ENCODE measurements at places on chromosomes 5 and 9.

GRCh38 chr5:160105686-160106360 is 13.4 kb downstream of the PWWP2A start:
- peak overlapping the region; percentile 62 for H3K27ac ChIP-seq
- H3K27me3 ChIP-seq, result no peaks in the 10 kb centered on the region
- peaks cover 5% of the 10 kb centered on the region for H3K4me1 ChIP-seq

- peak; percentile 75 for DNase-seq
- H3K4me1 ChIP-seq, result peaks cover 22% of the 10 kb centered on the region
- H3K36me3 ChIP-seq, result no peaks in the 10 kb centered on the region
- peaks cover 38% of the 10 kb centered on the region for H3K27me3 ChIP-seq
Observed at GRCh38 chr9:89603767-89604665, 796 bp upstream of the GADD45G start.

GRCh38 chr5:23007236-23007635 is 154.1 kb upstream of the CDH12 start:
- no peaks in the 10 kb centered on the region for H3K36me3 ChIP-seq
- no peaks in the 10 kb centered on the region for H3K27me3 ChIP-seq
- no peaks in the 10 kb centered on the region for H3K4me1 ChIP-seq
- H3K4me3 ChIP-seq, result no peak overlapping the region

GRCh38 chr9:83445703-83446265 is 92.4 kb downstream of the FRMD3 start:
- no peaks in the 10 kb centered on the region for H3K27me3 ChIP-seq
- peak overlapping the region; percentile 67 for H3K27ac ChIP-seq
- no peak overlapping the region for H3K4me3 ChIP-seq
- H3K4me1 ChIP-seq, result peaks cover 2% of the 10 kb centered on the region
- no peaks in the 10 kb centered on the region for H3K36me3 ChIP-seq

- H3K27ac ChIP-seq, result no peak overlapping the region
- H3K36me3 ChIP-seq, result no peaks in the 10 kb centered on the region
- no peak for DNase-seq
- H3K27me3 ChIP-seq, result peaks cover 6% of the 10 kb centered on the region
- H3K4me3 ChIP-seq, result no peak overlapping the region
Observed at GRCh38 chr9:93169444-93169843, 14.5 kb upstream of the WNK2 start.

DNA sequence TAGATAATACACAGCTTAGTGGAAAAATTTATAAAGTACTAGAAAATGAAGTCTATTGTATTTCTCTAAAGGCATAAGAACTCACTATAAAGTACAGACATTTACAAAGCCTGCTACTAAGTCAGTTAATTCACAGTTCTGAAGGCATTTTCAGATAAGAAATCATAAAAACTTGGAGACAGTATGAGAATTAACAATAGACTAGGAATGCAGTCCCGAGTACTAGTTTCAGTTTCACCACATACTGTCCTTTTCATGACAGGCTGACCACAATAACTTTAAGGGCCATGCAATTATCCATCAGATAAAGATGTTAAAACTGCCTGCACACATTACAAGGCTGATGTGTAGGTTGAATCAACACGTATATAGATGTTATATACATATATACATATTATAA is 362.6 kb upstream of the SMC2 start:
- no peak for DNase-seq
- H3K27ac ChIP-seq, result no peak overlapping the region
- no peaks in the 10 kb centered on the region for H3K36me3 ChIP-seq
- no peak overlapping the region for H3K4me3 ChIP-seq

GRCh38 chr9:136481558-136481957 is 1.3 kb downstream of the SEC16A start:
- H3K4me1 ChIP-seq, result peaks cover 25% of the 10 kb centered on the region
- DNase-seq, result no peak
- peak overlapping the region; percentile 96 for H3K4me3 ChIP-seq
- peak overlapping the region; percentile 93 for H3K27ac ChIP-seq
- H3K36me3 ChIP-seq, result peaks cover 1% of the 10 kb centered on the region

- H3K27ac ChIP-seq, result no peak overlapping the region
- no peaks in the 10 kb centered on the region for H3K27me3 ChIP-seq
- peaks cover 10% of the 10 kb centered on the region for H3K4me1 ChIP-seq
Observed at GRCh38 chr5:164058621-164059020, 553.2 kb downstream of the MAT2B start.

DNA sequence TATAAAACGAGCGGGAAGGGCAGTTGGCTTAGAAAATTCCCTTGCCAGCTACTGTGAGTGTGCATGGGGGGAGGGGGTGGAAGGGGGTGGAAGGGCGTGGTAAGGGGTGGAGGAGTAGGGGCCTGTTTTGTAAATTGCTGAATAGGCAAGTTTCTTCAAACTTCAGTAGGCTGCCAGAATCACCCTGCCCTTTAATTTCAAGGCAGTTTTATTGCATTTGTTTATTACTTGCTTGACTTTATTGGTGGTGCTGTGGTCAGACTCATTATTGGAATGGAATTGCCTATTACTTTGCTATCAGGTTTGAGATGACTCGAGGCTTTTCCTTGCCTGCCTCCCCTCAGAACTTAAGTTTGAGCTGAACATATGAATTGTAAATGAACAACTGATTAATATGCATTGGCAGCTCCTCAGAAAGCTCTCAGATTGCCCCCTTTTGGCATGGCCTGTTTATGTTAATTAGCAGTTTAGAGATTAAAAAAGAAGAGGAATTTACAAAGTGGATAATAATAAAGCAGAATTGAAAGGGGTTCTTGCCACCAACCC is 76.0 kb downstream of the SEMA6A start:
- no peak for DNase-seq
- peaks cover 27% of the 10 kb centered on the region for H3K4me1 ChIP-seq
- H3K36me3 ChIP-seq, result peaks cover 40% of the 10 kb centered on the region

- DNase-seq, result no peak
- no peaks in the 10 kb centered on the region for H3K27me3 ChIP-seq
- H3K4me1 ChIP-seq, result no peaks in the 10 kb centered on the region
- H3K36me3 ChIP-seq, result no peaks in the 10 kb centered on the region
- H3K4me3 ChIP-seq, result no peak overlapping the region
- H3K27ac ChIP-seq, result no peak overlapping the region
Observed at GRCh38 chr5:76745670-76746069, 29.7 kb downstream of the F2R start.

DNA sequence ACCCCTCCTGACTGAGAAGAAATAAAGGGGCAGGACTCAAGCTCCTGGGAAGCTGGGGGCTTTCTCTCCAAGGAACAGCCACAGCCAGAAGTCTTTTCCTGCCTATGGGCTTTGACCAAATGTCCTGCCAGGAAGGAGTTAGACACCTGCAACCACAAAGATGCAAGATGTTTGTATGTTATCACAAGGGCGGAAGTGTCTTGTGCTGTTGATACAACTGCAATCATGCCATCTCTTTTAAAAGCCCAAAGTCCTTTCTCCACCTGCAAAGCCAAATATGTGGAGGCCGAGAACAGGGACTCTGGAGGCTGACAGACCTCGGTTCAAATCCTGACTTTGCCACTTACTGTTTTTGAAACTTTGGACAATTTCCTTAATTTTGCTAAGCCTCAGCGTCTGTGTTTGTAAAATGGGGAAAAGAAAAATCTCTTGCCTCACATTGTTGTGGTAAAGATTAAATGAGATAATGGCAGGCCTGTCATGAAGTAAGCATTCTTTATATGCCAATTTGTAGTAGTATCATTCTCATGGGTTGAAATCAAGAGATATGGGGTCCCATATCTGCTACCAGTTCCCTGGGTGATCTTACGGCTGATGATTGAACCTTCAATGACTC is 17.0 kb downstream of the HRH2 start:
- peaks cover 17% of the 10 kb centered on the region for H3K4me1 ChIP-seq
- H3K27me3 ChIP-seq, result peaks cover 21% of the 10 kb centered on the region
- no peak for DNase-seq
- H3K27ac ChIP-seq, result no peak overlapping the region
- no peaks in the 10 kb centered on the region for H3K36me3 ChIP-seq

DNA sequence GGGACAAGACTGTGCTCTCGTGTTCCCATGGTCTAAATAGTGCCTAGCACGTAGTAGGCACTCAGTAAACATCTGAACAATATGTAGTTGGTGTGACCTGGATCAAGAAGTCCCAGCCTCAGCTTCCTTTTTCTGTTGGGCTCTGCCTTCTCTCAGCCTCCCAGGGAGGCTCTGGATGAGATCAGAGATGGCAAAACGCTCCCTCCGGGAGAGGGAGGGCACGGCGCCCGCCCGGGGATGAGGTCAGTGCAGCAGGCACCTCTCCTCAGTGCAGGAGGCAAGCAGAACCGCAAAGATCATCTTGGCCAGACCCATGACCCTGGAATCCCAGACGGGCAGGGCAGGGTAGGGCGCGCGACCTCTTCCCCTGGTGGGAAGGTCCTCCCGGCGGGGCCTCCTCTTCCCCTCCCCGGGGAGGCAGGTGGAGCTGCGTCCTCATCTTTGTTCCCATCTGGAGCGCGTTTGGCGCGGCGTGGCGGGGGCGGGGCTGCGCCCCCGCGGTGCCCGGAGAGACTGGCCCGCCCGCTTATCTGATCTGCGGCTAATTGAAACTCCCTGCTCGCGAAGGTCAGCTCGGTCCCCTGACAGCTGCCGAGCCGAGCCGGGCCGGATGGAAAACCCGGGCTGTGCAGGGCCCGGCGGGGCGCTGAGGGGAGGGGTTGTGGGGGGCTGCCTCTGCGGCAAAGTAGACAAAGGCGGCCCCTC is 60.9 kb downstream of the CXXC5 start:
- peak overlapping the region; percentile 90 for H3K27ac ChIP-seq
- peaks cover 19% of the 10 kb centered on the region for H3K27me3 ChIP-seq
- DNase-seq, result no peak

DNA sequence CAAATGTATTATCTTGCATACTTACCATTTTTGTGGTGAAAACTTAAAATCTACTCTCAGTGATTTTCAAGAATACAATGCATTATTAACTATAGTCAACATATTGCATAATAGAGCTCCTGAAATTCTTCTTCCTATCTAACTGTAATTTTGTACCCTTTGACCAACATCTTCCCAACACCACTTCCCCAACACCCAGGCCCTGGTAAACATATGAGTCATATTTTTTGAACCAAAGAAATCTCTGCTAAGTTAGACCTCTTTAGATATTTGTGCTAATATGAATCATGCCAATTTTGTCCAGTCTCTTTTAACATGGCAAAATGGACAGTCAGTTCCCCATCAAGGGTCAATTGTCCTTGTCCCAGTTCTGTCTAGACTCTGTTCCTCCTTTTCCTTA is 18.5 kb upstream of the RGS7BP start:
- H3K4me3 ChIP-seq, result no peak overlapping the region
- no peaks in the 10 kb centered on the region for H3K36me3 ChIP-seq
- H3K27ac ChIP-seq, result no peak overlapping the region
- H3K4me1 ChIP-seq, result peaks cover 4% of the 10 kb centered on the region
- H3K27me3 ChIP-seq, result no peaks in the 10 kb centered on the region

- H3K36me3 ChIP-seq, result no peaks in the 10 kb centered on the region
- no peak overlapping the region for H3K27ac ChIP-seq
- H3K4me3 ChIP-seq, result no peak overlapping the region
- no peak for DNase-seq
- H3K27me3 ChIP-seq, result peaks cover 5% of the 10 kb centered on the region
- H3K4me1 ChIP-seq, result peaks cover 2% of the 10 kb centered on the region
Observed at GRCh38 chr9:2354216-2354615, 267.4 kb upstream of the VLDLR start.

- no peaks in the 10 kb centered on the region for H3K36me3 ChIP-seq
- H3K27ac ChIP-seq, result no peak overlapping the region
- no peak for DNase-seq
- H3K27me3 ChIP-seq, result no peaks in the 10 kb centered on the region
- no peaks in the 10 kb centered on the region for H3K4me1 ChIP-seq
Observed at GRCh38 chr9:110926828-110927487, 111.3 kb downstream of the LPAR1 start.

DNA sequence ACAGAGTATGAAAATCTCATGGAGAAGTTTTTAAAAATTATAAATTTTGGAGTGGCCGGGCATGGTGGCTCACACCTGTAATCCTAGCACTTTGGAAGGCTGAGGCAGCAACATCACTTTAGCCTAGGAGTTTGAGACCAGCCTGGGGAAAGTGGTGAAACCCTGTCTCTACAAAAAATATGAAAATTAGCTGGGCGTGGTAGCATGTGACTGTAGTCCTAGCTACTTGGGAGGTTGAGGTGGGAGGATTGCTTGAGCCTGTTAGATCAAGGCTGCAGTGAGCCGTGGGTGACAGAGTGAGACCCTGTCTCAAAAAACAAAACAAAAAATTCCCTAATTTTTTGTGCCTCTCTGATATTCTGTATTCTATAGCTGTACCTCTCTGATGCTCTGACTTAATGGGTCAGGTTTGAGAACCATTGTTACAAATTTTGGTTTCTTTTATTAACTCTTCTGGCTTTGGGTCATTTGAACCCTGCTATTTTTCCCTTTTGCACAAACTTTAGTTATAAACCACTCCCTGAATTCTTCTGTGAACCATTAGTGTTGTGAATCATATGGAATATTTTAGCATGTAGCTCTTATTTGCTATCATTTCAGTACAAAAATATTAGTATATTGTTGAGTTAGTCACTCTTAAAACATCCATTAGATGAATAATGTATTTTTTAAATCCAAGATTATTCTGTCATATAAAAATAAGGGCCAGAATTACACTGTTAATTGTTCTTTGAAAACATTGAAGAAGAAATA is 51.0 kb downstream of the FER start:
- H3K27ac ChIP-seq, result no peak overlapping the region
- no peaks in the 10 kb centered on the region for H3K27me3 ChIP-seq

GRCh38 chr5:3845230-3845629 is 249.6 kb downstream of the IRX1 start:
- no peak overlapping the region for H3K27ac ChIP-seq
- H3K4me1 ChIP-seq, result no peaks in the 10 kb centered on the region
- H3K27me3 ChIP-seq, result peaks cover 45% of the 10 kb centered on the region
- H3K36me3 ChIP-seq, result no peaks in the 10 kb centered on the region
- DNase-seq, result no peak

GRCh38 chr5:7881091-7881490 is 12.1 kb downstream of the MTRR start:
- H3K27me3 ChIP-seq, result no peaks in the 10 kb centered on the region
- H3K27ac ChIP-seq, result no peak overlapping the region

DNA sequence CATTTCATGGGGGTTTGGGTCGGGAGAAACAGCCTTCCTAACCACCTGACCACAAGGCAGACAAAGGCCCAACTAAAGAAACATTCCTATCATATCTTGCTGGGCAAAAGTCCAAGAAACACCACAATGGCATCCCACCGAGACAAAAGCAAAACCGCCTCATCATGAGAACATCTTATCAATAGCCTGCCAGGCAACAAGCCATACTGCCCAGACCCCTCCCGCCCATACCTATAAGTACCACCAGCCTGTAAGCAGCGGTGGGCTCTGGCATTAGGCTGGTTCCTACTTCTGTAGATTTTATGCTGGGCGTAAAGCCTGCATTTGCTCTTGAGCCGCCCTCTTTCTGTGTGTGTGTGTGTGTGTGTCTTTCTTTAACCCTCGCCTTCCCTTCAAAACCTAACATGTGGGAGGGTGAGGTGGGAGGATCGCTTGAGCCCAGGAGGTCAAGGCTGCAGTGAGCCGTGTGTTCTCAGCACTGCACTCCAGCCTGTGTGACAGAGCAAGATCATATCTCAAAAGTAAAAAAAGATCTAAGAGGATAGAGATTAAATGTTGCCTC is 56.9 kb downstream of the PDE6A start:
- H3K4me1 ChIP-seq, result peaks cover 5% of the 10 kb centered on the region
- no peak for DNase-seq
